ENCODE measurements at places on chromosomes 4 and X.

DNA sequence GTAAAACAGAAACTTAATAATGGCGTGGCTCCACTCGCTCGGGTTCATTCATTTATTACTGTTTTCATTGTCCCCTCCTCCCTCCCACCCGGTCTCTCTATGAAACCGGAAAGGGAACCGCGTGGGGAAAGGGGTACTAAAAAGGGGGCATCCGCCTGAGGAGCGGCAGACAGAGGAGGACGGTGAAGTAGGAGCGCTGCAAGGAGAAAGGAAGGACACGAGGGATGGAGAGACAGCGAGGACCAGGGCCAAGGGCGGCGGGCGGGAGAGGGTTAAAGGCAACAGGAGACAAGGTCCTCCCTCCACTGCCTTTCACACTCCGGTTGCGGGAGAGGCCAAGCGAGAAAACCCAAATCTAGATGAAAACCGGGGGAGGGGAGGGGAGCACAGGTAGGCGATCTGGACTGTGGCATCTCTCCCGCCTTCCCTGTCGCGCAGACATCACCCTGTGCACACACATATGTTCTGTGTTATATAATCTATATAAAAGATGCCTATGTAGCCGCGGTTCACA, 829 bp downstream of the ELOVL6 start:
- DNase-seq, result peak; percentile 52

DNA sequence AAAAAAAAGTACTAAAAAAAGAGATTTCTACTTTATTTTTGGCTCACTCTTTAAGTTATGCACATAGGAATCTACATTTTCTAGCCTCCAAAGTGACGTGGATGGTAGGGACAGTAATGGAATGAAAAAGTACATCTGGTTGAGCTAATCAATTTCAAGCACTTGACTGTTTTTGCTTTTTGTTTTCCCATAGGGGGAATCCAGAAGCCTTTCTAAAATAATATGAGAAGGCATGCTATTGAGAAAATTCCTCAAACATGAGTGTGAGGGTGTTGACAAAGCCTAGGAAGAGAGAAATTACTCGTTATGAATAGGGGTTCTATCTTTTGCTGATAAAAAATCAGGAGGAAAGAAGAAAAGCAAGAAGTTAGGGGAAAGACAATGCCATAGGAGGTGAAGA, 242.5 kb upstream of the PUDP start:
- no peak for DNase-seq

- DNase-seq, result no peak
Observed at GRCh38 chr4:94014484-94015136, 186.1 kb downstream of the ATOH1 start.

DNA sequence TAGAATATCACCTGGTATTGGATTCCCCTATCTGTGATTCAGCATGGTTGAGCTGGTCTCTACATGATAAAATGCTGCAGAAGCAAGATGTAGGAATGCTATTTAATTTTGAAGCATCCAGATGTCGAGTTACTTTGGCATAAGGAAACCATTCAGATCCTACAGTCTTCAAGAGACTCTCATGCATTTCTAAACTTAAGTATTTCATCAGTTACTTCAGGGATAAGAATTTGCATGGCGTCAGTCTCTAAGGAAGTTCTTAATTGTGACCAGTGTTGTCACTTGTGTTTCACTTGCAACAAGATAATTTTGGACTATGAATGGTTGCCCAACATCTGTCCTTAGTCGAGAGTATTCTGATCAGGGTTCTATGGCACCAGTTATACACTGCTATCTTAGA, 192.4 kb downstream of the CCNG2 start:
- no peak for DNase-seq

GRCh38 chr4:7435471-7436061, 836 bp upstream of the PSAPL1 start:
- DNase-seq, result no peak

- DNase-seq, result no peak
Observed at GRCh38 chrX:154791939-154792338, 13.3 kb downstream of the MPP1 start.

DNA sequence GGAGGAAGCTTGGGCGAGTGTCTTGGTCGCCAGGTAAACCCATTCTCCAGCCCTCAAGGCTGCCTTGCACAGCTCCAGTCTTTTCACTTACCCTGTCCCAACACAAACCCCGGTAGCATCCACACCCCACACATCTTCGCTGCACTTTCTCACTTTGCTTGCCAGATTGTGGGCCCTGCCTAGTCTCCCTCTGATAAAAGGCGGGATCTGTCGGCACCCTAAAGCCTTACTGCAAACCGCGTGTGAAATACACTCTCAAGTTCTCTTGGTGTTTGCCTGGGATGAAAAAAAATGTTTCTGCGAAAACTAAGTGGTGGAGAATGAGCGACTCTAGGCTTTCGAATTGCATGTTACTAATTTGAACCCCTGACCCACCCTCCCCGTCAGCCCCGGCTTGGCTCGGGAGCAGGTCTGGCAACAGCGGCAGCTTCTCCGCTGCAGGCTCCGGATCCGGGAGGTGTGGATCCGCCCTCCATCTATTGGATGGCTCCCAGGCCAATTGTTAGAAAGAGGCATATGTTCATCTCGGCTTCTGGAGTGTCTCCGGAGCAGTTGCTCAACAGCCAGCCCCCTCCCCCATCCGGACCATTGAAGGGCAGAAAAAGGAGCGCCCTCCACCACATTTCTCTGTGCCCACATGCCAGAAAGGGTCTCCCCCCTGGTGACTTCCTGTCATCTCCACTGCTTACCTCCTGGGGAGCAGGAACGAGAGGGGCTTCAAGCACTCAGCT, 3.0 kb upstream of the CITED1 start:
- DNase-seq, result no peak

- DNase-seq, result no peak
Observed at GRCh38 chrX:155052738-155053498, 18.0 kb downstream of the CMC4 start.

- no peak for DNase-seq
Observed at GRCh38 chr4:188439641-188440311, 300.5 kb downstream of the TRIML1 start.

GRCh38 chr4:11439836-11440235, 11.1 kb upstream of the HS3ST1 start:
- DNase-seq, result no peak

GRCh38 chrX:27254656-27255055, 208.5 kb downstream of the PPP4R3C start:
- no peak for DNase-seq

DNA sequence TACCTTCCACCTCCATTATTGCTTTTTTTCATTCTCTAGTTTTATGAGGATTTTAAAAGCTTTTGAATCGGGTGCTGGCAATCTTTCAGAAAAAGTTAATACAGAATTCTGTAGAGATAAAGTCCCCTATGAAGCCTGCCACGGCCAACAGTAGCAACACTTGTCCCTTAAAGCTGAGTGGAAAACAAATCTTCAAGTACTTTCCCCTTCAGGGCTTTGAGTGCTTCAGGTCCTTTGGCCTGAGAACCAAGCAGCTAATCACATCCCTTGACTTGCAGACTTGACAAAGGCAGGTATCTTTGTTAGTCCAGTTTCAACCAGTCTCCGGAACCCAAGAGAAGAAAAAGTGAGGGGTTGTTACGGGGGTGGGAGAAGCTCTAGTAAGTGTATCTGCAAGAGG, 144.4 kb downstream of the ATG4A start:
- DNase-seq, result no peak

- no peak for DNase-seq
Observed at GRCh38 chr4:158762553-158762952, 6.3 kb upstream of the FNIP2 start.

- DNase-seq, result no peak
Observed at GRCh38 chr4:56630876-56631666, 50.0 kb downstream of the HOPX start.

- no peak for DNase-seq
Observed at GRCh38 chrX:40964633-40965586, 120.3 kb upstream of the USP9X start.

Measured in CD4-positive, alpha-beta T cell (primary cell).